ENCODE measurements at places on chromosomes 1 and 21. TPM values are rescaled to one million over a fixed set of nuclear protein-coding genes. Genes with fewer than 3 reads are reported as not detected.

GRCh38 chr1:97832481-97832880, 88.4 kb downstream of the DPYD start:
- DNase-seq = no peak

RNU1-4 gene
- total RNA-seq = 6,195 TPM

WNT9A gene
- total RNA-seq = 6.5 TPM

CLCNKA gene
- total RNA-seq = 1.2 TPM

SNRNP40 gene
- 21.6 TPM for total RNA-seq

DNA sequence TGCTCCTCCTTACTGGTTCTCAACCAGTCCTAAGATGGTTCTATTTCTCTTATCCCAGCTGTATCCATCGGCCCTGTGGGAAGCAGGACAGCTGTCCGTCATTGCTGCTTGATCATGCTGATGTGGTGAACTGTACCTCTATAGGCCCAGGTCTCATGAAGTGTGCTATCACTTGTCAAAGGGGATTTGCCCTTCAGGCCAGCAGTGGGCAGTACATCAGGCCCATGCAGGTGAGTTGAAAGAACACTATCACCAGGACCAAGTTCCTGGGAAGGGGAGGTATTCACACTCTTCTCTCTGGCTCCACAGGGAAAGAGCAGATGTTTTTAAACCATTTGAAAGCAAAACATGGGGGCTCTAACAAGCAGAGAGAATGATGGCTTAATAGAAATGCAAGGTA, 302.6 kb downstream of the PAPPA2 start:
- DNase-seq = no peak

DNA sequence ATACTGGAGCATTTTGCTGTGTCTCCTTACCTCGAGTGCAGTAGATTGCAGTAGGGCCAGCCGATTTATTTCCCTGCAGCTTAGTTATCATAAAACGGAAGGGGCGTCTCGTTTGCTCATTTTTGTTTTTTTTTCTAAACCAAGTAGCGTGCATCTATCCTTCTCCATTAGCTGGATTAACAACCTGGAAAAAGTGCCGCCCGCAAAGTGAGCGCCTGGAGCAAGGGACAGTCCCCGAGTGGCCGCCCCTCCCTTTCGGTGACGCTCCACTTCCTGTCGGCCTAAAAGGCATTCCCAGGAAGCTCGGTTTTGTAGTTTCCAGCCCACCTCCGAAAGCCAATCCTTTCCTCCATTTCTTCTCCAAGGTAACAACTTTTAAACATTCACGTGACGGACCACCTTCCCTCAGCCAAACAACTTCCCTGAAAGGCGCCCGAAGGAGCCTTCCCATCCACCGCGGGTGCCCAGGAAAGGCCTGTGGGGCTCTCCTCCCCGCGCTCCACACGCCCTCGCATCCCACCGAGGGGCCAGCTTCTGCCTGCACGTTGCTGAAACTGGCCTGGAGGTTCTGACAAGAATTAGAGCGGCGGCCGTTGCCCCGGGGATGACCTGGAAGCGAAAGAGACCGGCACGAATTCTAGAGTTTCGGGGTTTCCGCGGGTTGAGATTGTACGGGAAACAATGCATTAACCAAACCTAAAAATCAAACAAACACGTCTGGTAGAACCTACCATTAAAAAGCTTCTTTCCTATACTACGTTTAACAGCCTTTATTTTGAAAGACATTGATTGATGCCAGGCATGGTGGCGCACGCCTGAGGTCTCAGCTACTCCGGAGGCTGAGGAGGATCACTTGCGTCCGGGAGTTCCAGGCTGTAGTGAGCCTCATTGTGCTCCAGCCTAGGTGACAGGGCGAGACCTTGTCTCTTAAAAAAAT, at the start of gene EXTL2:
Gene EXTL2, minus strand, starts transcription at position 240 of the 937 bp plus-strand sequence. CDS start 6,085 bp downstream, outside the sequence.
- peak; percentile 93 for DNase-seq

SYCP1 gene
- total RNA-seq = not detected

- no peak for DNase-seq
Measured at GRCh38 chr1:26239936-26240335, 5.9 kb downstream of the CEP85 start.

GRCh38 chr1:106290805-106291501, 765.5 kb upstream of the PRMT6 start:
- DNase-seq = no peak

GRCh38 chr1:6447818-6448748, 17.9 kb downstream of the TNFRSF25 start:
- DNase-seq = no peak

DNA sequence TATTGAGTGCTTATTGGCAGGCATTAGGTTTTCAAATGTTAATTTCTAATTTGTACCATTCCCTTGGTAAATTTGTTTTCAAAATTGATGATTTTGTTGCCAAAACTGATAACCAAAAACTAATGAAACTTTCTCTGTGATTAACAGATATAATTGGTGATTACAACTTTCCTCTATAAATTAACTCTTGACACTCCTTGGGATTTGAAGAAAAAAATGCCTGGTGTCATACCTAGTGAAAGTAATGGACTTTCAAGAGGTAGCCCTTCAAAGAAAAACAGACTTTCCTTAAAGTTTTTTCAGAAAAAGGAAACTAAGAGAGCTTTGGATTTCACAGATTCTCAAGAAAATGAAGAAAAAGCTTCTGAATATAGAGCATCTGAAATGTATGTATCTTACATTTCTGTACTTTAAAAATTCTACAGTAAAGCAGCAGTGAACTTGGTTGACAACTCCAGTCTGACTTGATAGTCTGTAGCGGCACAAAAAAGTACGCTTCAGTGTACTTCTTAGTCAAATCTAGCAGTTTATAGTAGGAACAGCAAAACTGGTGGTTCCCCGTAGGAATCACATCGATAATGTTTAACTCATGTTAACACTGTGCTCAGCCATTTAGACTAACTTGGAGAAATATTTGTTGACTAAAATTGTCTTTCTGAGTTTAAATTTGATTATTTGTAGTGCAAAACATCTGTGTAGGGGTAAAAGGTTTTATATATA, 3.0 kb downstream of the USP1 start:
- no peak for DNase-seq

DNA sequence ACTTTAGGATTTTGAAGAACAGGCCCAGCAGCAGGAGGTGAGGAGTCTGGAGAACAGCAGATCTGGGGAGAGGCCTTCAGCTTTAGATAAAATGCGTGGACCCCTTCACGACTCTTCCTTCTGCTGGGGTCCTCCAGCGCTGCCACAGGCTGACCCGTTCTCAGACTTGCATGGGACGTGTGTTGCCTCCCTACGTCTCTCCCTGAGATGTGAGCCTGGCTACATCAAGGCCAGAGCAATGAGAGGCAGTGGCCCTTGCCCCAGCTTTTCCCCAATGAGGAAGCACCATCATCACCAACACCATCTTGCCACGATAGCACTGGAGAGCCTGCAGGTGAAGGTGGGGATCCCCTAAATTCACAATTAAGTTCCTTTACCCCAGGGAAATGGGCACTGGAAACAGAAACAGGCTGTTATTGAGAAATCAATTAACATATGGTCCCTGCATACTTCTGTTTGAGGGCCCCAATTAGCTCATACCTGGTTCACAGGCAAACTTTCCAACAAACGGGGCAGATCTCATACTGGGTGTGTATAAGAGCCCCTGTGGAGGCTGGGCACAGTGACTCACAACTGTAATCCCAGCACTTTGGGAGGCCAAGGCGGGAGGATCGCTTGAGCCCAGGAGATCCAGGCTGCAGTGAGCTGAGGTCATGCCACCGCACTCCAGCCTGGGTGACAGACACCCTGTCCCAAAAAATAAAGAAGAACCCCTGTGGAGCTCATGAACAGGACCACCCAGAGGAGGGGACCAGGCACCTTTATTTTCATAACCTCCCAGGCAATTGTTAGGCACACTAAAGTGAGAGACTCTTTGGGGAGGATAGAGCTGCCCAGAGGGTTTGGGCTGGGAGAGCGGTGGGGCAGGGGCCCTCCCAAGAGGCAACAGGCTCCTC, 12.1 kb upstream of the ADAMTSL4 start:
- DNase-seq = no peak

DNA sequence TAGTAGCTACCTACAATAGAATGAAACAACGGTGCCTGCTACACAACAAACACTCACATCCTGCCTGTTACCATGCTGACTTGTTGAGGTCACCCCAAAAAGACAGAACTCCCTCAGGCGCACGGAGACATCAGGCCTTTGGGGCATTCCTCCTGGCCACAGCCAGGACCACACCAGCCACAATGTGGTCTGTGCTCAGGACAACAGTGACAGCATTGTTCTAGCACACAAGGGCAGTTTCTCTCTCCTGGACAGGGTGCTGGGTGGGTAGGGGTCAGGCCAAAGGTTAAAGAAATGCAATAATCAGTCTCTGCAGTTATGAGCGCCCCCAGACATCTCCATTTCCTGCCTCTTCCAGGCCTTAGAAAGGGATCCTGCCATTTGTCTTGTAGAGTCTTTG, 39.5 kb downstream of the CTNNBIP1 start:
- no peak for DNase-seq

DNA sequence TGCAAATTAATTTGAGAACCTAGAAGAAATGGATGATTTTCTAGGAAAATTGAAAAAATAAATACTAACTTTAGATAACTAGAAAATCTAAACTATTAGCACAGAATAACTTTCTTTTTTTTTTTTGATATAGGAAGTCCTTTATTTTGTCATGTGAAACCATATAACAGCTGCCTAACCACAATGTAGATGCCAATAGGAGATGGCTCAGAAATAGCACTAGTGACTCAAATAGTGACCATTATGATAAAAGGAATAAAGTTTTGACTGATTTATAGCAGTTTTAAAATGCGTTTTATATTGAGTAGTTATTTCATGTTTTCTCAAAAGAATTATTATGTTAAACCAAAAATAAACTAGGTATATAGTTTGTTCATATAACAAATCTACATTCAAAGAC, 158.0 kb upstream of the CACYBP start:
- DNase-seq = no peak

DNA sequence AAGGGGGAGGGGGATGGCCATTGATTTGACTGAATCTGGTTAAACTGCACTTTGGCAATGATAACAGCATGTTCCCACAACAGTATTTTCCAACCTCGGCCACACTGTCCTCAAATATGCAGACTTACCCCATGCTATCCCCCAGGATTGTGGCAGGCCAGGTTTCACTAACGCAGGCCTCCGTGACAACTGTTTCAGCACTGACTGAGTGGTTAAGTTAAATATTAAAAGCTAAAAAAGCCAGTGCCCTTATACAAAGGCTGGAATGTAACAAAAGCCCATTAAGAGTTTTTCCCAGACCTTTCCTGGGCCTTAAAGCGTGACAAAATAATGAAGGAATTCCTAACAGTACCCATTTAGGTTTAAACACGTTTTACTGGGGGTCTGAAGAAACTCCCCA, 202.9 kb downstream of the USP25 start:
- no peak for DNase-seq

DNA sequence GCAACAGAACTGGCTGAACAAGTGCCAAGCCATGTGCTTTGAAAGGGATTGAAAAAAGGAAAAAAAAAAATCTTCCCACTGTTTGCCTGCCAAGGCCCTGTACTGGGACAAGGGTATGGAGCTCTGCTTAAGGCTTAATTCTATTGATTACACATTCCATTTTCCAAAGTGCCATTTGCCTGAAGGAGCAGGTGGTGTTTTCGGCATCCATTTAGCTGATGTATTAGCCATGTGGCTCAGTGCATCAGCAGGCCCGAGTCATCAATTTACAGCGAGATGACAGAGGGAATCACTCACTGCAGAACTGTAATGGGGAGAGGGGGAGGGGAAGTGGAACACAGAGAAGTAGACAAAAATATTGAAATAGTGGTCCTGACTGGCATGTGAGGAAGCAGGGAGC, 144.2 kb upstream of the BEND5 start:
- no peak for DNase-seq

DNA sequence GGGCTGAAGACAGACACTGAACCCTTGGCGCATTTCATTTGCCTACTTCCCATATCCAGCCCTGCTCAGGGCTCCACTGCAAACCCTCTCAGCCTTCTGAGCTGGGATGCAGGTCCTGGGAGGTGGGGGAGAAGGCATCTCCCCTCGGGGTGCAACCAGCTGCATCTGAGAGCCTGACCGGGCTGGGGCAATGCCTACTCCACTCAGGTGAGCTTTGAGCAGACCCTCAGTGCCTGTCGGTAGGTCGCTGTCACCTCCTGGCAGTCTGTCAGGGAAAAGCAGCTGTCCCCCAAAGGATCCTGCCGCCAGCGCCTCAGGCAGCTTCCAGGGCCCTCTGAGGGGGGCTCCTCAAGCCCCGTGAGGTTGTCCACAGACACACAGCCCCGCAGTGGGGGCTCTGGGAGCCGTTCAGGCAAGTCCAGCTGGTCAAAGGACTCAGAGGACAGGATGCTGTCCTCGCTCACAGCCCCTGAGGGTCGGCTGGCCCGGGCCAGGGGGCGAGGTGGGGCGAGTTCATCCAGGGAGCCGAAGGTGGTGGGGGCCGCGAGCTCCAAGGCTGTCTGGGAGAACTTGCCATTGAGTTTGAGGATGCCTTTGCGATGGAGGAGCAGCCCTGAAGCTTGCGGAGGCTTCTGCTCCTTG, 18.2 kb downstream of the NUAK2 start:
- DNase-seq = no peak

- no peak for DNase-seq
Measured at GRCh38 chr1:156578055-156578454, 1.5 kb upstream of the TTC24 start.

DNA sequence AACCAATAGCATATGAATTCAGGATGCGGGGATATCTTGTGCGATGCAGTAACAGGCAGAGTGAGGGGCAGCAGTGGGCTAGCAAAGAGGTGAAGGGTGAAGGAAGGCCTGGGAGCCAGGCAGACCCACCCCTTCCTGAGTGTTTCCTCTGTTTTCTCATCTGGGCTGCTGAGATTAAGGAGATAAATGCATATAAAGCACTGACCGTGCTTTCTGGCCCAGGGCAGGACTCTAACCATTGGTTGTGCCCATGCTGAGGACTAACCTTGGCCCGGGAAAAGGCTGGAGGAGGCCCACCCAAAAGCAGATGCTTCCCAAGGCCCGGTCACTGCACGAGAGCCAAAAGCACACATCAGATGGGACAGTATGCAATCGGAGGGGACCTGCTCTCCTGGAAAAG, 87.6 kb downstream of the PSMG1 start:
- DNase-seq = no peak

- no peak for DNase-seq
Measured at GRCh38 chr1:5001466-5001865, 347.1 kb downstream of the AJAP1 start.

DNA sequence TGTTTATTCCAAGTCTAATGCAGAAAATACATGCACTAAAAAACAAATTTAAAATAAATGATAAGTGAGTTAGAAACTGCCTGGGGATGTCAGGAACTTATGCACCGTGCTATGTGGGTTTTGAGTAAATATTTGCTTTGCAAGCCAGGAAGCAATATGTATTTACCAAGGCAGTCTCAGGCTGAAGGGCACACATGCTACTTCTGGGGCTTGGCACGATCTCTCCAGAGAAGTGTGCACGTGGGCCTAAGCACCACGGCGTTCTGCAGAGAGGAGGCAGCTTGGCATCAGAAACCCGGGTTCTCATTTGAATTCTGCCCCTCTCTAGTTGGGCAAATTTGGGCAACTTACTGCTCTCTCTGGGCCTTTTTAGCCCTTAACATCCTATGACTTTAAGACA, 72.6 kb upstream of the ROR1 start:
- no peak for DNase-seq

DNA sequence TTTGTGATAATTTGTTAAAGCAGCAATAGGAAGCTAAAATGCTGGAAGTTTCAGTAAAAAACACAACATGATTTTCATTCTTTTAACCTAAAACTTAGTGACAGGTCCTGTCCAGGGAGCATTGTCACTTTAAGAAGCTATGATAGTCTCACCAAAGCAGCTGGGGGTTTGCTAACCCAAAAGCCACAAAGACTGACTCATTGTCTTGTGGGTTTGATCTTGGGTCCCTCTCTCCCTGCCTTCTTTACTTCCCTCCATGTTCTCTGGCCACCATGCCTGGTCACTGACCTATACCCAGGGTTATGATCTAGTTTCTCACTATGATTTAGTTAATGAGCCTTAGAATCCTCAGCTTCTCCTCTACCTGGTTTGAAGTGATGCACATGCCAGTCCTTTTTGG, 213.5 kb upstream of the PTGFR start:
- no peak for DNase-seq
